ENCODE measurements at places on chromosomes 13 and 19. TPM values are rescaled to one million over a fixed set of nuclear protein-coding genes. Genes with fewer than 3 reads are reported as not detected.

The IL4I1 gene
- 0.41 TPM for total RNA-seq

The UHRF1 gene
- 0.36 TPM for total RNA-seq

The GRK1 gene
- total RNA-seq, result not detected

The KLK2 gene
- not detected for total RNA-seq

The RGS9BP gene
- total RNA-seq, result not detected

The SYT5 gene
- total RNA-seq, result 2.9 TPM
